Activated naive CD4-positive, alpha-beta T cell treated with anti-CD3 and anti-CD28 coated beads, Interleukin-2, amount 50 U/mL, for 72 hours (primary cell): ENCODE measurements at places on chromosomes 7 and 10.

DNA sequence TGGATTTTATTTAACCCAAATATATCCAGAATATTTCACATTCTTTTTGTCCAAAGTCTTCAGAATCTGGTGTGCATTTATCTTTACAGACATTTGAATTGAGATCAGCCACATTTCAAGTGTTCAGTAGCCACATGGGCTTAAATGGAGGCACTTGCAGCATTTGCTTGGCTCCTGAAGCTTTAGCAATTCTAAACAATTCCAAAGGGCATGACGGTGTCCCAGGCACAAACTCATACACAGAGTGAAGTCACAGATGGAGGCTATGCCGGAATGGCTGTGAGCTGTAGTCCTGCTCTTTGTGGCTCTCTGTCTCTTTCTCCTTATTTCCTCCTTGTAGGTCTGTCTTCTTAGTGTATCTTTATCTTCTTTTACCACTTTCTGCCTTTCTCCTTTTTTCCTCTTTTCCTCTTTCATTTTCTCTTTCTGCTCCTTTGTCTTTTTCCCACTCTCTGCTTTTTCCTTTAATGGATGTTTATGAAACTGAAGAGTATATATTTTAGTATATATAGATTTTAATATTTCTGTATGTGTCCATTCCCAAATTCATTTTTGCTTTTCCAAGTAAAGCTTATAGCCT is 7.7 kb downstream of the AGBL3 start:
- DNase-seq: no peak

GRCh38 chr10:28719789-28720436 is 42.6 kb downstream of the BAMBI start:
- no peak for DNase-seq

- DNase-seq: no peak
These were observed 108.9 kb downstream of the NKX6-2 start for GRCh38 chr10:132677096-132677472.

DNA sequence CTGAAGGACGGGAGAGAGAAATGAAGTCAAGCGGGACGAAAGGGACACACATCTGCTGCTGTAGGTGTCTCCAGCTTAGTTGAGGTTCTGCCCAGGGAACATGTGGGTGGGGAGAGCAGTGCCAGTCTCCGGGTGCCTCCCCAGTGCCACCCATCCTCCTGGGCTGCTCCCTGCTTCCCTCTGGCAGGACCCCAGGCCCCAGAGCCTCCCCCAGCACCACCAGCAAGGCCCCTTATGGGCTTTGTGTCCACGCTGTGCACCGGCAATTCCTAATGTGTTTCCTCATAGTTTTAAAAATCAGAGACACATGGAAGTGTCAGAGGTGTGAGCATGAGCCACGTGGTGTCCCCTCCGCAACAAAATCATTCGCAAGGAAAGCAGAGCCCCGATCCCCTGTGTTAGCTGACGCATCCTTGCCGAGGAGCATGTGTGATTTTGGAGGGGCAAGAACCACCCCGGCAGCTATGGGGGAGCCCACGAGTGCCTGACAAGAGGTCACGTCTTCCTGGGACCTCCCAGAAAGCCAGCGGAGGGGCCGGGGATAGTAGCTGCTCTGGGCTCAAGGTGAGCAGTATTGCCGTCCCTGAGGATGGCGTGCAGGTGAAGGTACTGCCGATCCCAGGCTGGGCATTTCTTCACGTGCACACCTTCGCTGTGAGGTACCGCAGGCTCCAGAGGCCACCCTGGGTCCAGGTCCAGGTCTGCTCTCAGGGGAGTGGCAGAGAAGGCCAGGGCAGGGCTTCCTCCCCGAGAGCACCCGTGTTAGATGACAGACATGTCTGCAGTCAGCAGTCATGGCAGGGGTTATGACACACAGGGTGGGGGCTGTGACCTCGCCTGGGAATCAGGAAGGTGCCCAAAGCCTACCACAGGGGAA is 448.2 kb upstream of the FOXK1 start:
- no peak for DNase-seq

DNA sequence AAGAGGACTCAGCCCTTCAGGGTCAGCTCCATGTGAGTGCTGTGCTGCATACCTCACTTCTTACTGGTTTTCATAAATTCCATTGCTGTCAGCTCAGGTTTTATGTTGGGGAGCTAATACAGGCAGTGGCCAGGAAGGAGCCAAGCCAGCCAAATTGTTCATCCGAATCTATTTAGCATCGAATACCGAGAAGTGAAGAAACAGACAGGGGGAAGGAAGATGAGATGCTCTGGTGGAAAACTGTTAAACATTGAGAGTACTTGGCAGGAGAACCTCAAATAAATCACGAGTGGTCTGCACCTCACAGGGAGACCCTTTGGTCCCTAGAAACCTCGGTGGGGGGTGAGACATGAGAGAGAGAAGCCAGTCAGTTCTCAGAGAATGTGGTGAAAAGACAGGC is 196.0 kb upstream of the TMEM72 start:
- DNase-seq: no peak

GRCh38 chr7:101747053-101747878 is 70.2 kb upstream of the CUX1 start:
- no peak for DNase-seq

- DNase-seq: no peak
These were observed 4.2 kb upstream of the ACSL5 start for GRCh38 chr10:112369495-112370423.

- no peak for DNase-seq
These were observed 96.4 kb downstream of the CARD11 start for GRCh38 chr7:2947058-2947780.

GRCh38 chr7:105278973-105279687 is 109.6 kb downstream of the SRPK2 start:
- DNase-seq: no peak
